ENCODE measurements at places on chromosomes 11 and 22. TPM values are rescaled to one million over a fixed set of nuclear protein-coding genes. Genes with fewer than 3 reads are reported as not detected.

The RPLP2 gene
- 2,229 TPM for total RNA-seq

DNA sequence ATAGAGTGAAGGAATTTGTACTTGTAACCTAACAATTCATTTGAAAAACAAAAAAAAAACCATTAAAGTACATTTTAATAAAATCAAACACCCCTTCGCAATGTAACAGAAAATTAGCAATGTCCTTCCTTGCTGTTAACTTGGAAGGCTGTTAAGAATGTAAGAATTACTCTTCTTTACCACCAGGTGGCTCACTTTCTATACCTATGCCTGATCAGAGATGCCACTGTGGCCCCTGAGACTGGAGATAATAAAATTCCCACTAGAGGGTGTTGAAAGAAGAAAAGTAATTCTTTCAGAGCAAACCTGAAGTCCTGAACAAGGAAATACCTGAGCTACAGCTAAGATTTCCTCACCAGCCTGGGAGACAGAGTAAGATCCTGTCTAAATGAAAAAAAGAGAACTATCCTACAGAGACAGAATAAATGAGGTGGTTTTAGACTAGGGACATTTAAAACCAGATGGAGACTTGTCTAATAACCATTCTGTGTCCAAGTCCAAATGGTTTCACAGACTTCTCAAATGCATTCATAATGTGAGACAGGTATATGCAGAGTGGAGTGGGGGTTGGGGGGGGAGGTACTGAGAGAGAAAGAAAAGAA lies 1089.3 kb downstream of the FAM181B start:
- DNase-seq = peak; percentile 13

- no peak for DNase-seq
Observed at GRCh38 chr11:24324211-24324610, 172.6 kb upstream of the LUZP2 start.

GRCh38 chr11:59542142-59542810 lies 30.9 kb downstream of the OR4D9 start:
- DNase-seq = no peak

GRCh38 chr11:62575156-62575555 lies 1.5 kb upstream of the EEF1G start:
- no peak for DNase-seq

The TRPC6 gene
- total RNA-seq = not detected

All from activated CD4-positive, alpha-beta T cell treated with anti-CD3 and anti-CD28 coated beads, Interleukin-2, amount 10 ng/mL, durations not matched to agents 7 days and 5 days (primary cell).